ENCODE measurements at places on chromosomes 16 and 17.

GRCh38 chr16:11322823-11323222 is 22.4 kb upstream of the RMI2 start:
- DNase-seq: no peak

DNA sequence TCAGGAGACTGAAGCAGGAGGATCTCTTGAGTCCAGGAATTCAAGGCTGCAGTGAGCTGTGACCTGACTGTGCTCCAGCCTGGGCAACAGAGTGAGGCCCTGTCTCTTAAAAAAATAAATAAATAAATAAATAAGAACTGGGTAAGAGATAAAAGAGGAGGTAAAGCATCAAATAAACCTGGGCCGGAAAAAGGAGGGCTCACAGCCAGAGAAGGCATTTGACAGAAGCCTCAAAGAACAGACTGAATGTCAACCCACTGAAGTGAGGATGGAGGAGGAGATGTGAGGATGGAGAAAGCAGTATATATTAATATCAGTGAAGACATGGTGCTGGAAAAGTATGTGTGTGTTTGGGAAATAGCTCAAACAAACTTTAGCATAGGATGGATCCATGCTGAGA is 6.1 kb downstream of the NOG start:
- DNase-seq: no peak

- DNase-seq: no peak
Measured at GRCh38 chr17:80260069-80260535, 550 bp upstream of the RNF213 start.

DNA sequence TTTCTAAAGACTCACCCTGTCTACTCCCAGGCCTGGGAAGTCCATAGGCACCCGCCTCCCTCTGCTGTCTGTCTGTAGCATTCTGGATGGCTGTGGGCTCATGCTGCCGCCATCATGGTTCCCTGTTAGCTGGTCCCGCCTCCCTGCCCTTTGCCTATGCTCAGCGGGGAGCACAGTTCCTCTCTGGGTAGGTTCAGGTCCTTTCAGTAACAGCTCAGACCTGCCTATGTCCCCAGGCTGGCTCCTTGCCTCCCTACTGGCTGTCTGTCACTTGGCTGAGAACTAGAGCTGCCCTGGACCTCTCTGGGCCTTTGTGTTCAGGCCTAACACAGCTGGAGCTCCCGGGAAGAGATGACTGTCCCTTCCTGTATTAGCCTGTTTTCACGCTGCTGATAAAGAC is 317.9 kb downstream of the SNX29 start:
- no peak for DNase-seq

DNA sequence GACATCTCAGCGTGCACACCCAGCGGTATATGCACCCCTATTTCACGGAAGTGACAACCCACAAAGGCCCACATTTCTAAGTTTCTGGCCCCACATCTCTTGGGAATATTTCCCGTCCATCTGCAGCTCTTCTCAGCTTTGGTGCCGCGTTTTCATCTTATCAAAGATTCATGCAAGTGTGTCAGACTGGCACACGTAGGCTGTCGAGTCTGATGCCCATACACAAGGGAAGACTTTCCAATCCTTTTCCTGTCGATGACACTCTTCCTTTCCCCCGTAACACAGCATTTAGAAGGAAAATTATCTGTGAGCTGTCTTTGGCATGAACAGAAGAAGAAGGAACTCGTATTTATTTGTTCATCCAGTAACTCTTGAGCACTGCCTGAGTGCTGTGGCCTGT is 83.0 kb downstream of the SHISA6 start:
- DNase-seq: no peak

Measured in NCI-H1694 (cell line).